ENCODE measurements at places on chromosomes 13 and 19.

GRCh38 chr13:113898391-113898790 is 34.5 kb upstream of the GAS6 start:
- no peak for DNase-seq

- peak; percentile 13 for DNase-seq
Measured at GRCh38 chr19:44808463-44809371, at the start of gene BCAM. Gene BCAM, plus strand, starts transcription at chr19:44809103. Its CDS starts 22 bp downstream, at chr19:44809125.

DNA sequence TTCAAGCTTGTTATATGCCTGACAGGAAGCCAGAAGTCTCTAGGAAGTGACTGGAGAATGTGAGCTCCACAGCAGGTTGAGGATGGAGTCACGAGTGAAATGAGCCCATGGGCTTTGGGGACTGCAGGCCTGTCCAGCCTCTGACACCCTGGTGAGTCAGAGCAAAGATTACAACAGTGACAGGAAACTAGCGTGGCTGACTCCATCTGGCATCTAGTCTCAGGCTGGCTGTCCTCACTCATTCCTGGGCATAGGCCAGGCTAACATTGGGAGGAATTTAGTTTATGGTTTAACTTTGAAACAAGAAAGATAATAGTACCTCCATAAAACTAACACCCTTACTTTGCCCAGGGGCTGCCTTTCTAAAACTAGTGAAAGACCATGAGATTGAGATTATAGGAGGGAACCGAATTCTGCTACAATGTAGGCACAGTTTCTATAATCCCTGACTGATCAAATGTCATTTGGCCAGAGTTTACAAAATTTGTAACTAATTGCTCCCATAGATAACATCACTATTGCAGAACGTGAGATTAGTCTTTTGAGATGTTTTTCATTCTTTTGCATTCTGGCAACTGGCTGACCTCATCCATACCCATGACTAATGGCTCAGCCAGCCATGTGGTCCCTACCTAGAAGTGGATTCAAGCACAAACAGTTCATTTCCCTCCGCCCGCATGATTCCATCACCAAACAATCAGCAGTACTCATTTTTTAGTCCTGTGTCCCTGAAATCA is 28.4 kb downstream of the PSG1 start:
- DNase-seq, result peak; percentile 90

GRCh38 chr19:48400018-48400742 is 6.7 kb downstream of the GRIN2D start:
- no peak for DNase-seq

DNA sequence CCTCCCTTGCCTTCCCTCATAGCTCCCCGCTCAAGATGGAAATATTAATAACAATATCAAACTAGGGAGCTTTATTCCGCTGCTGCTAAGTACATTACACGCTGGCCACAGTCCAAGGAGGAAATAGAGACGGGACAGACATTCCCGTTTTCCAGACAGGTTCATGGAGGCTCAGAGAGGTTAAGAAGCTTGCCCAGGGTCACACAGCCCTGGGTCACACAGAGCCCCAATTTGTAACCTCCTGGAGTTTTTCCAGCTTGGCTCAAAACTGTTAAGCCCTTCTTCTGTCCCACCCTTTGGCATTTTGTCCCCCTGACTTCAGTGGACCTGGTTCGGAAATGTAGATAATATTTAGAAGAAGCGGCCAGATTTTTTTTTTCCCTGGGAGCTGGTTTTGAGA is 2.0 kb downstream of the BICRA start:
- no peak for DNase-seq

DNA sequence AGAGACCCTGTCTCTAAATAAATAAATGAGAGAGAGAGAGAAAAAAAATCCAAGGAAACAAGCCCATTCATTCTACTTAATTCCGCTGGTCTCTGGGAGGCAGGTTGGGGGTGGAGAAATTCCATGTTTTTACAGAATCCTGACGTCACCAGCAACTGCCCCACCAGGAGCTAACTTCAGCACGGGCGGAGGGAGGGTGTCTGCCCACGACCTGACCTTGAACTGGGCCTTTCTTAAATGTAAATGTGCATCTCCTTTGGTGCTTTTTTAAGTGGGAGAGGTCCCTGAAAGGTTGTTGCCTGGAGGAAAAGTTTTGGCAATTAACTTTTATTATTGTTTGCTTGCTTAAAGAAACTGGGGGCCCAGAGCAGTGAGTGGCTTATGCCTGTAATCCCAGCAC is 15.5 kb downstream of the KLF2 start:
- no peak for DNase-seq

DNA sequence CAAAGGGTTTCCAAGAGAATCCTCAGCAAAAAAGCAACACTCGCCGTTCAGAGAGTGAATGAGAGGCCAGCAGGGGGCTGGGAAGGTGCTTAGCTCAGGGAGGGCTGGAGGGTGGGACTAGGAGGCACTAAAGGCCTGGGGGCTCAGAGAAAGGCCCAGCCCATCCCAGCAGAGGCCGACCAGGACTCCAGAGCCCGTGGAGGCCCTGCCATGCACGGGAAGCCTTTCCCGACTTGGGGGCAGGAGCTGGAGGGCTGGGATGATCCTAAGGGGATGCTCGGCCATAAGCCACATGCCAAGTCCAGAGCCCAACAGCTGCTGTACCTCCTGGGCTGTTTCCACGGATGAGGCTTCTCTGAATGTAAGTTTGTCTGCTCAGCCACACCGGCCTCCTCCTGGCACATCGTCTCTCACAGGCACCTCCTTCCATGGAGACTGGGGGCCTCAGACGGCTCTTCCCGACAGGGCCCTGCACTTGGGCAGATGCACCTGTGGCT is 19.5 kb downstream of the RASA3 start:
- no peak for DNase-seq

GRCh38 chr13:112113348-112113747 is 46.4 kb downstream of the SOX1 start:
- DNase-seq, result no peak

DNA sequence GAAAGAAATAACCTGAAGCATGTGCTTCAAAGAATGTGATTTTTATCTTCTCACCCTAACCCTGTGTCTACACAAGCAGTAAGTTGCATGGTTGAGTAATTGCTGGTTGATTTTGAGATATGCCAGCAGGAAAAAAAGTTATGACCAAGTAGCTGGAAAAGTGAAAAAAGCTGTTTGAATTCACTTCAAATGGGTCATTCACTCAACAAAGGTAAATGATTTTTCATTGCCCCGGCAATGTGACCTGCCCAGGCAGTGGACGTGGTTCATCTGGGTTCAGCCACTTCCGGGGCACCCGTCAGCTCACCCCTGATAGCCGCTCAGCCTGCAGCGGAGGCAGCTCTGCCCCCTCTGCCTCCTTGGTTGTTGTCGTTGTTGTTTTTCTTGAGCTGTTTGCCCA is 18.5 kb downstream of the TNFRSF19 start:
- no peak for DNase-seq

- no peak for DNase-seq
Measured at GRCh38 chr19:4277191-4277696, 1.8 kb upstream of the SHD start.

DNA sequence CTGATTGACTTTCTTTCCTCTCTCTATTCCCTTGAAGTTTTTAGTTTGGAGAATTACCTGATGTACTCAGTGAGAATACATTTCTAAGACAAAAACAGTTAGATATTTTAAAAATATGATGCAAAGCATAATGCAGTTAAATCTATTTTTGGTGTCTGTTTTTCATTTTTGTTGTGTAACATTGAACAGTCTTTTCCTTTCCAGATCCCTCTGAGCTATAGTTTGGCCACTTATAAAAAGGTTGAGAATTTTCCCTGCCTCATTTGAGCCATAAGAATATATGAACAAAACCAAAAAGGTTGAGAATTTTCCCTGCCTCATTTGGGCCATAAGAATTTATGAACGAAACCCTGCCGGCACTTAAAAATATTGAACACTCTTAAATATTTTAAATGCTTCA is 57.0 kb upstream of the IPO5 start:
- no peak for DNase-seq

- DNase-seq, result no peak
Measured at GRCh38 chr13:44622261-44622660, 46.1 kb upstream of the TSC22D1 start.

- no peak for DNase-seq
Measured at GRCh38 chr19:54608792-54609191, 15.4 kb downstream of the LILRA1 start.
